ENCODE measurements at places on chromosomes 12 and 14.

DNA sequence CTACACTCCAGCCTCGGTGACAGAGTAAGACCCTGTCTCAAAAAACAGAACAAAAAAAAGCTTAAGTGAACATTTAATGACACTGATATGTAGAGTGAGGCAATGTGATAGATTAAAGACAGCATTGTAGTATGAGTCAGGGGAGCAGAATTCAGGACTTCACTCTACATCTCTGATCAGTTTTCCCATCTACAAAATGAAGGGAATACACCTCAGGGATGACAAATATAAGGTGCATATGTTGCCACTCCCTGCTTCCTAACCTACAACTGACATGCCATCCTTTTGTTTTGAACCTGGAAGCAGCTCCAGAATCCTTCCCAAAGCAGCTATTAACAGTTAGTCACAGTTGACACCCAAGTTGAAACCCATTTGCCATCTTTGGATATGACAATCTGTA is 30.9 kb upstream of the STRN3 start:
- DNase-seq = no peak

DNA sequence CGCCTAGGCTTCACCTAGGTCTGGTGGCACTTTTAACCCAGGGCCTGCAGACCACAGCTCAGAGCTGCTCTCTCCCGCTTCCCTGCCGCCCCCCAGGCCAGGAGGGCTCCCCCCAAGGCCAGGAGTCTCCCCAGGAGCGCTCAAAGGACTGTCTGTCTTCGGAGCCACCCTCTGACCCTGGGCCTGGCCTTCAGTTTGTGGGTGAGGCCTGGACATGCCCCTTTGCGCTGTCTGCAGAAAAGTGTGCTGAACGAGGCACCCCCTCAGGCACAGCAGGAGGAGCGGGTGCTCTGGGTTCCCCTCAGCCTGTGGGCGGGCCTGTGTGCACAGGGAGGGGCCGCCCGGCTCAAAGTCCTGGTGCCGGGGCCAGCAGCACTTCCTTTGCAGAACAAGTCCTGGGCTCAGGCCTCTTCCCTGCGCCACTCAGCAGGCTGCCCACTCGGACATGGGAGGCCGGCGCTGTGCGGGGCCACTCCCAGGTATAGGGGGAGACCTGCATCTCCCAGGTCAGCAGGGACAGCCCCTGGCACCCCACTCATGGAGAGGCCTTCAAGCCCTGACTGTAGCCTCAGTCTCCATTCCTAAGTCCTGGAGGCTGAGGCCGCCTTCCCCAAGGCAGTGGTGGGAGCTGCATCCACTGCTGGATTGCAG is 14.3 kb downstream of the DEGS2 start:
- DNase-seq = no peak

- DNase-seq = no peak
Measured at GRCh38 chr12:8088574-8088973, 6.5 kb downstream of the NECAP1 start.

DNA sequence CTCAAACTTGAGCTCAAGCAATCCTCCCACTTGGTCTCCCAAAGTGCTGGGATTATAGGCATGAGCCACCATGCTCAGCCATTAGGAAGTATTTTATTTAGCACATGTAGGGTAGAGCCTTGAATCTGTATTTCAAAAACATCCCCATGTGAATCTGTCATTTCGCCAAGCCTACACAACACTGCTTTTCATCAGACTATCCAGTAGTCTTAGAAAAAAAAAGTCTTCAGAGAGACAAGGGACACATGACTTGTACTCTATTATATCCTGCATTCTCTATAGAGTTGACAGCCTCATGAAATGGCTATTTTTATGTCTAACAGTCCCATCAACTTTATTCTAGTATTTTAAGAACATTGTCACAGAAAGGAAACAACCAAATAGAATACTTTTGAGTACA is 35.4 kb downstream of the TM7SF3 start:
- DNase-seq = no peak

- DNase-seq = no peak
Measured at GRCh38 chr14:99333841-99334635, 62.0 kb upstream of the BCL11B start.

DNA sequence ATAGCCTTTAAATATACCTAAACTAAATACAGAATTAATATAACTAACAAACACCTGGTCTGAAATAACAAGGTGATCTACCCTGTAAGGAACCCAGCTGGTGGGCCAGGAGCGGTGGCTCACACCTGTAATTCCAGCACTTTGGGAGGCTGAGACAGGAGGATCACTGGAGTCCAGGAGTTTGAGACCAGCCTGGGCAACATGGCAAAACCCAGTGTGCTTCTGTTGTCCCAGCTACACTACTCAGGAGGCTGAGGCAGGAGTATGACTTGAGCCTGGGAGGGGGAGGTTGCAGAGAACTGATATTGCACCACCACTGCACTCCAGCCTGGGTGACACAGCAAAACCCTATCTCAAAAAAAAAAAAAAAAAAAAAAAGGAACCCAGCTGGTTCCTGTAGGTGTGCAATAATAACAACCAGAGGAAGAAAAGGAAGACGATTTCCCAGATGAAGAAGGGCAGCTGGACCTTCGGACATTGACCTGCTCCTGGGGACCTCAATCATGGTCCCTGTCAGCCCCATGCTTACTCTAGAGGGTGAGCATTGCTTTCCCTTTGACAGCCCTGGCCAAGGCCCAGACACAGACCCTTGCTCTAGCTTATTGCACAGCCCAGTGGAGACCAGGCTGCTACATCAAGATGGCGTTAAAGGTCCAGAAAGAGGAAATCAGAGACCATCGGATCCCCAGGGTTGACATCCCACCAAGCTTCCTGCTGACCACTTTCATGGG is 5.4 kb downstream of the FOS start:
- DNase-seq = peak; percentile 87

DNA sequence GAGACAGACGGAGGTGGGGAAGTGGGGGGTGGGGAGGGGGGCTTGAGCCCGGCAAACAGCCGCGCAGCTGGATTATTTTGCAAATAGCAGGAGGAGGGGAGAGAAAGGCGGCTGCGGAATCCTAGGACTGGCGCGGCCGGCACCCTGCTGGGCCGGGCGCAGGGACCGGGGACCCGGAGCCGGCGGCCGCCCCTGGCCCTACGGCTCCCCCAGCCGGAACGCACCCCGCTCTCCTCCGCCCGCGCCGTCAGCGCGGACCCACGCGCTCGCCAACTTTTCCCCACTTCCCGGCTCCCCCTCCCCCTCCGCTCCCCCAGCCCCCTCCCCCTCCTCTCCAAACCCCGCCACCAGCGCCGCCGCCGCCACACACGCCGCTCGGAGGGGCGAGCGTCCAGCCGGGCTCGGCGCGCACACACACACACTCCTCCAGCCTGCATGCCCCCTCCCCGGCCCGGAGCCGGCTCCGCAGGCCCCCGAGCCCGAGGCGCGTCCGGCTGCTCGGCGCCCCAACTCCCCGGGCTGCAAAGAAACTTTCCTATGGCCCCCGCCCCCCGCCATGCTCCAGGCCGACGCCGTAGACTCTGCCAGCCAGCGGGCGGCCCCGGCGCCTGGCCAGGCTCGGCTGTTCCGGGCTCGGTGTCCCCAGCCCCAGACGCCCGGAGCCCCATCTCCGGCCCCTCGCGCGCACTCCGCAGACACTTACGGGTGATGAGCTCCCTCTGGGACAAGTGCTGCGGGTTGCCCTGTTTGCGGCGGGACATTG is 1.4 kb downstream of the BCL11B start:
- DNase-seq = no peak

GRCh38 chr12:103268831-103269514 is 226.8 kb downstream of the C12orf42 start:
- no peak for DNase-seq

- DNase-seq = no peak
Measured at GRCh38 chr12:107818984-107819383, 44.5 kb downstream of the ASCL4 start.

GRCh38 chr12:108561852-108562347 is 496 bp upstream of the ISCU start:
- no peak for DNase-seq

DNA sequence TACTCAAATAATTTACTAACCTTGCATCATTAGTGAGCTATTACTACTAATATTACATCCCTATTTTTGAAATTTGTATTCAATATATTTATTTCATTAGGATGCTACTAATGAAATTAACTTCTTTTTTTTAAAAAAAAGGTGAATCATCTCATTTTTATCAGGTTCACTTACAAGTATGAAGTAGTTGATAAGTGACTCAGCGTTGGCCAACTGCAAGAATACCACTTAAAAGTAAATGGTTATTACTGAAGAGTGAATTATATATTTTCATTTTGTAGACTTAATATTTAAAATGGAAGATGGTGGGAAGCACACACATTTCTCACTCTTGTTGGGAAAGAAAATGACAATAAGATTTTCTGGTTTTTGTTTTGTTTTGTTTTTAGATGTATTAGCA is 19.6 kb downstream of the OR4N2 start:
- DNase-seq = no peak

- no peak for DNase-seq
Measured at GRCh38 chr12:124640056-124640455, 72.6 kb upstream of the NCOR2 start.

Data from coronary artery (tissue), 2 donors.